ENCODE measurements at places on chromosomes 16 and 17.

GRCh38 chr17:1422885-1423284, 22.9 kb upstream of the YWHAE start:
- DNase-seq: no peak

- no peak for DNase-seq
These were observed 8.1 kb downstream of the MKS1 start for GRCh38 chr17:58210922-58211321.

- DNase-seq: no peak
These were observed 67.1 kb upstream of the NLK start for GRCh38 chr17:27975146-27976011.

GRCh38 chr16:54077050-54077821, 209.4 kb downstream of the IRX3 start:
- no peak for DNase-seq

GRCh38 chr16:74999609-75000480, 1.0 kb downstream of the ZNRF1 start:
- DNase-seq: peak; percentile 79

DNA sequence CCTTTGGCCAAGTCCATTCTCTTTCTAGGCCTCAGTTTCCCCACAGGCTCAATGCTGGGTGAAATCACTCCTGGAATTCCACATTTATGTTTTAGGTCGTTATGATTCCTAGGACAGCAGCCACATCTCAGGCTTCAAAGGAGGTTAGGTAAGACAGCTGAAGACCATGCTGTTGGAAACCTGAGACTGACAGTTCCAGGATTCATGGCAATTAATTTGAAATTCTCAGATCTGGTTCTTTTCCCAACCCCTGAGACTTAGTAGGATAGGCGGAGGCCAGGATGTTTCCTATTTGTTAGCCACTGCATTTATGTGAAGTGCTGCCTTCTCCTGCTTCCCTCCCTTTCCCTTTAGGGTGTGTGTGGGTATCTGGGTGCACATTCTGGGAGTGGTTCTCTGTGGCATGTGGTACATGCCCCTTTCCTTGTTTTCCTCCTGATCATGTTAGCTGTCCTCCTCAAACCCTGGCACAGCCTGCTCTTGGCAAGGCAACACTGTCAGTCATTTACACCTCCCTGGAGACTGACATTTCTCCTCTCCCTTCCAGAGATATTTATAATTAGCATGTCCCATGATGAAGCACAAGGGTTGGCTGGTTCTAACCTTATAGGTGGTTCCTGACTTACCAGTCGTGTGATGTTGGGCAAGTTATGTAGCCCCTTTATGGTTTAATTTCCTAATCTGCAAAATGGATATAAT, 91.4 kb upstream of the SALL1 start:
- no peak for DNase-seq

DNA sequence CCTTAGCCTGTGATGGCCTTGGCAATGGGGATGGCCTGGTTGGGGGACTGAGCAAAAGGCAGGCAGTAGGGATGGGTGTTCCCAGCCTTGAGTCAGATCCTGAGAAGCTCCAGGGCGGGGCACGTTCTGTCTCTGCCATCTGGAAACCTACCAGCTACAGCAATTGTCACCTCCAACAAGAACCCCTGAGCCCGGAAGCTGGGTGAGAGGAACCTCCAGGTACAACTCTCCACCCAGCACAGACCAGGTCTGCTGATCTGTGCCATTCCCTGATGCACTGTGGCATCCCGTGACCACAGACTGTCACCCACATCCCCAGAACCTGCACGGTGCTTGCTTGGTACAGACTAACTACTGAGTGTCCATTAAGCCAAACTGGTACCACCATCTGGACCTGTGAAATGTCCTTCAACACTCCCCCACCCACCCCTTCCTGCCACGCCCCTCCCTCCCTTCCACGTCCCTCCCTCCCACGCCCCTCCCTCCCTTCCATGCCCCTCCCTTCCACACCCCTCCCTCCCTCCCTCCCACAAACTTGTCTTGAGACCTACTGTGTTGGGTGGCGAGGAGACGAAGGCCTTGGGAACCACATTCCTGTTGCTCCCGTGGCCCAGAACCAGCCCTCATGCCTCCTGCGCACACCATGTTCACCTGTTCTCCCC, 16.6 kb downstream of the MYO15B start:
- no peak for DNase-seq

GRCh38 chr16:1067629-1068028, 4.9 kb upstream of the SSTR5 start:
- no peak for DNase-seq

GRCh38 chr17:83080858-83081683, 1.7 kb downstream of the METRNL start:
- DNase-seq: peak; percentile 74
